ENCODE measurements at places on chromosomes 2 and 18.

- peak overlapping the region; percentile 95 for H3K27ac ChIP-seq
- H3K36me3 ChIP-seq: peaks cover 11% of the 10 kb centered on the region
- peaks cover 40% of the 10 kb centered on the region for H3K4me1 ChIP-seq
- no peaks in the 10 kb centered on the region for H3K27me3 ChIP-seq
- no peak overlapping the region for H3K4me3 ChIP-seq
Observed at GRCh38 chr2:171924170-171924942, 2.1 kb downstream of the HAT1 start.

DNA sequence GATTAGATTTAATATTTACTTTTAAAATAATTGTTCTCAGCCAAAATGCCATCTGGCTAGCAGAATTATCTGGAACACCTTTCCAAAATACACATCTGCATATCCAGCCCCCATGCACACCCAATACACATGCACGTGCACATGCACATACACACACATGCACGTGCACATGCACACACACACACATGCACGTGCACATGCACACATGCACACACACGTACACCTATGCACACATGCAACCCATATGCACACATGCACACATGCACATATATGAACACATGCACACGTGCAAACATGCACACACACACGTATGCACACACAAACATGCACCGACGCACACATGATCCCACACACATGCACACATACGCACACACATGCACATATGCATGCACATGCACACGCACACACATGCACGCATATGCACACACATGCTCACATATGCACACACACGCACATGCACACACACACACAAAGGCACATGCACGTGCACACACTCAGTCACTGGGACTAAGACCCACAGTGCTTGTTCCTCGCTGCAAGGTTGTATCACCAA, 53.5 kb downstream of the COPS8 start:
- H3K27ac ChIP-seq: no peak overlapping the region
- H3K4me3 ChIP-seq: no peak overlapping the region
- H3K4me1 ChIP-seq: no peaks in the 10 kb centered on the region
- H3K36me3 ChIP-seq: no peaks in the 10 kb centered on the region
- no peaks in the 10 kb centered on the region for H3K27me3 ChIP-seq

DNA sequence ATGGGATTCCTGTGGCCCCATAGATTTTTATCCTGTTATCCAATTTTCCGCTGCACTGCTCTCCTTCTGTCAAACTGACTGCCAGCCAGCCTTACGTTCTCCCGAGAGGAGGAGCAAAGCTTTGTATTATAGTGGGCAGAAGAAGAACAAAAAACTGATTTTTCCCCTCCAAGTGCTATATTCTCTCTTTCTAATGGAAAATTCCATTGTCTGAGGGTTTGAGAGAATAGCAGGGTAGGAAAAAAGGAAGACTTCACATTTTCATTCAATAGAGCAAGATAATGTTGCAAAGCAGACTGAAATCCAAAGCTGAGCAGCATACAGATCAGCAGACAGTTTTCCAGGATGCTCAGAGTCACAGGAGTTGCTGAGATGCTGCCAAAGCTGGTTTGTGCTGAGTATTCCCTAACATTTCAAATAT, 238.0 kb downstream of the UBE2E3 start:
- no peaks in the 10 kb centered on the region for H3K27me3 ChIP-seq
- no peak overlapping the region for H3K27ac ChIP-seq
- H3K36me3 ChIP-seq: no peaks in the 10 kb centered on the region
- no peak overlapping the region for H3K4me3 ChIP-seq

GRCh38 chr2:69571189-69571588, 72.3 kb downstream of the AAK1 start:
- H3K27me3 ChIP-seq: no peaks in the 10 kb centered on the region
- peaks cover 88% of the 10 kb centered on the region for H3K4me1 ChIP-seq
- no peaks in the 10 kb centered on the region for H3K36me3 ChIP-seq
- DNase-seq: no peak
- H3K27ac ChIP-seq: no peak overlapping the region

GRCh38 chr2:112941753-112942653, 31.0 kb downstream of the IL37 start:
- no peak overlapping the region for H3K4me3 ChIP-seq
- H3K27ac ChIP-seq: no peak overlapping the region
- no peaks in the 10 kb centered on the region for H3K4me1 ChIP-seq

DNA sequence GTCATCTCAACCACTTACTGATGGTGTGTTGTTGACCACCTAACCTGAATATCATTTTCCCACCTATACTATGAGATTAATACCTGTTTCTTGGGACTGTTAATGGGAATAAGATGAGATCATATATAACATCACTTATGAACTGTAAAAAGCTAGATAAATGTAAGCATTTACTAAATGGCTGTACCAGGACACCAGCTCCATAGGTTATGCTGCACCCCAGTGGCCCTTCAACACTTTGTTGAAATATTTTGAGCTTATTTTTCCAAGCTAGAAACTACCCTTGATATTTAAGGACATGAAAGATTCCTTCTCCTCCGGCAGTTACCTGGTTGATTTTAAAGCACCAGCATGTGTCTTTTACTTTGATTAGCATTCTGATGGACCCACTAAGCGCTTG, 138.0 kb upstream of the CDCA7 start:
- H3K36me3 ChIP-seq: no peaks in the 10 kb centered on the region
- H3K4me1 ChIP-seq: no peaks in the 10 kb centered on the region
- no peak overlapping the region for H3K4me3 ChIP-seq

DNA sequence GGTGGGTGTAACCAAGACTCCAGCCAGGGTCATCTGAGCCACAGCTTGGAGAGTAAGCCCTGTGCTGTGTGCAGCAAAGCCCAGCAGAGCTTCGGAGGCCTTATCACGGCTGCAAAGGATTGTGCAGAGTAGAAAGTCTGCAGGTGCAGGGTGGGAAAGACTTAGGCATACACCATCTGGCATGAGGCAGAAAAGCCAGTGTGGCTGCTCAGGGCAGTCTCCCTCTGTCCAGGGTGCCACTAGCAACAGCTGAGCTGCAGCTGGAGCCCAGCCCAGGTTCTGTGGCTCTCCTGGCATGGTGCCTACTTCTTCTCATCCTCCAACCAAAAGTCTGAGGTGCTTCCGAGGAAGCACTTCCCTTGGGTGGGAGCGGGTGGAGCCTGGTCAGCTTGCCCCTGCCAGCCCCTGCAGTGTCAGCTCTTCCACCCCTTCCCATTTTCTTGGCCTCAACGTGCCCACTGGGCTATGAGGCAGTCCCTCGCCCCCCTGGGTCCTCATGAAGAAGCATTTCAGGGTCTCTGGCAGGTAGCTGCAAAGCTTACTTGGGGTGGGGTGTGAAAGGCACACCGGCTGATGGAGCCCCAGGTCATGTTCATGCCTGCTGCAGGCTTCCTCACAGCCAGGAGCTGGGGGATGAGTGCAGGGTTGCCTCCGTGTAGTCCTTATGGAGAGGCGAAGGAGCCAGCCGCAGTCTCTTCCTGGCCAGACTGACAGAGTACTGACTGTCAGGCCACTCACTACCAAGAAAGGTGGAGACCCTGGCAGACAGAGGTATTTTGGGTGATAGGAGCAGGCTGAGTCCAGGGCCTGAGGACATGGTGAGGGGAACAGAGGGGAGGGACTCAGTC, 4.8 kb downstream of the AMER3 start:
- H3K36me3 ChIP-seq: no peaks in the 10 kb centered on the region
- no peak for DNase-seq
- no peak overlapping the region for H3K4me3 ChIP-seq
- H3K27me3 ChIP-seq: peaks cover 4% of the 10 kb centered on the region

- no peaks in the 10 kb centered on the region for H3K36me3 ChIP-seq
- H3K27me3 ChIP-seq: no peaks in the 10 kb centered on the region
- H3K4me3 ChIP-seq: no peak overlapping the region
- no peaks in the 10 kb centered on the region for H3K4me1 ChIP-seq
- no peak for DNase-seq
Observed at GRCh38 chr2:208545403-208546042, 138.9 kb downstream of the PTH2R start.

DNA sequence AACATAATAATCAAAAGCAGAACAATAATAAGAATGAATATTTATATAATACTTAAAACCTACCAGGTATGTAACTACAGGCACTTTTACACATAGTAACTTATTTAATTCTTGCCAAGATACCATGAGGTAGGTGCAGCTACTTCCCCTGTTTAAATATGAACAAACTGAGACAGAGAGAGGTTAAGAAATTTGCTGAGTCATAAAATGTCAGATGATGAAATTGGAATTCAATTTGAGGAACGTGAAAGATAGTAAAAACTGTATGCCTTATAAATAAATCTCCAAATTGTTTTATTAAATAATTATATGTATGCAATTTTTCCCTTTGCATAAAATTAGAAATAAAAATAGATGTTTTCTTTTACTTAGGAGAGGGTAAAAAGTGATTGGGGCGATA, 1103.3 kb upstream of the NRXN1 start:
- no peak for DNase-seq
- no peaks in the 10 kb centered on the region for H3K27me3 ChIP-seq
- H3K36me3 ChIP-seq: no peaks in the 10 kb centered on the region
- no peak overlapping the region for H3K27ac ChIP-seq
- H3K4me3 ChIP-seq: no peak overlapping the region

- no peak overlapping the region for H3K4me3 ChIP-seq
- no peak overlapping the region for H3K27ac ChIP-seq
- no peaks in the 10 kb centered on the region for H3K27me3 ChIP-seq
- peaks cover 34% of the 10 kb centered on the region for H3K4me1 ChIP-seq
- DNase-seq: no peak
- no peaks in the 10 kb centered on the region for H3K36me3 ChIP-seq
Observed at GRCh38 chr18:23066060-23066459, 69.2 kb upstream of the CABLES1 start.

DNA sequence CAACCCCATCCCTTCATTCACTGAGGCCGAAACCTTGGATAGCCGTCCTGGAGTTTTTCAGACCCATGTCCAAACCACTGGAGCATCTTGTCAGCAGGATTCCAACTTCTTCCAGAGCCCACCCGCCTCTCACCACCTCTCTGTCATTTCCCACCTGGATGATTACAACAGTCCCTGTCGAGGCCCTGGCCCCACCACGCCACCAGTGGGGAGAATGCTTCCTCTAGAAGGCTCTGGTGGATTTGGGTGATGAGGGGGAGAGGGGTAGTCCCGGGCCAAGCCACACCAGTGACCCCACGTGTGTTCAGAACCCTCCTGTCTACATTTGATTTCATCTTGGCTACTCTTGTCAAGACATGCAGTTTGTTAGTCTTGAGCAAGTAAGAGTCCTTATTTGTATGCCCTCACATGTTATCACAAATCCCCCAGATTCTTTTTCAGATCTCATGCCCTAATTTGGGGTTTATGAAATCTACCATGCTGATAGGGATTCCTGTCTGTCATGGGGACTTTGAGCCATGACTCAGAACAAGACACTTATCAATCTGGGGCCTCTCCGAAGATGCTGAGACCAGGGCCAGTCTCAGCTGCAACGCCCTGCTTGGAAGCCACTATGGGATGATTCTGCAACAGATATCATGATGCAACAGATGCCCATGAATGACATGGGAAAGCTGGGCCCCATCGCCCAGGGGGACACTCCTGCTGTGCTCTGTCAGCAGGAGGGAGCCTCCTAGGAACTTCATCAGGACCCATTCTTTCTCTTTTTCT, 186.1 kb downstream of the ZFP36L2 start:
- no peaks in the 10 kb centered on the region for H3K36me3 ChIP-seq
- no peak overlapping the region for H3K4me3 ChIP-seq
- no peaks in the 10 kb centered on the region for H3K27me3 ChIP-seq

GRCh38 chr2:34995196-34995595, 1360.4 kb upstream of the CRIM1 start:
- H3K4me3 ChIP-seq: no peak overlapping the region
- no peaks in the 10 kb centered on the region for H3K4me1 ChIP-seq
- H3K27me3 ChIP-seq: no peaks in the 10 kb centered on the region
- H3K27ac ChIP-seq: no peak overlapping the region

DNA sequence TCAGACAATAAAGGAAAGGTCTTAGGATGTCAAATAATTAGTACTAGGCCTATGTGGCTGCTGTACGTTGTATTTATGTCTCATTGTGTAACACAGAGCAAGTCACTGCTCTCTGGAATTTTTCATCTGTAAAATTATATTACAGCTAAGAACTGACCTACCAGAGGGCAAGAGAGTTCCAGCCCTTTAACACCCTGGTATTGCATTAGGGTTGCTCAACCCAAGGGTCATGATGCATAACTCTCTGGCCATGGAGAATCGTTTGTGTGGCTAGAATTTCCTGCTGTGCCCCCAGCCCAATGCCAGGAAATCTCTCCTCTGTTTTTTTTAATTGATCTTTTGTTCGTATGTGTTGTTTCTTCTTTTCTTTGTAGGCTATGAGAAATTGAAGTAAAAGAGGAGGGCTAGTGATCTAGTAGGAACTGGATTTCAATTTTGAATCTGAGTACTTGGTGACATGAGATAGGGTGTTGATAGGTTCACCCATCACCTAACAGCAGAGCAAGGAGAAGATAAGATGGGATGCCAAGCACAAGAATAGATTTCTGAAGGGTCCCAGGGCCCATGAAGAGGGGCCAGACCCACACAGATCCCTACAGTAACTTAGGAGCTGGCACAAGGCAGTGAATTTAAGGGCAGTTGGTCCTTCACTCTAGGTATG, 571.2 kb upstream of the TNP1 start:
- H3K4me3 ChIP-seq: no peak overlapping the region
- H3K36me3 ChIP-seq: no peaks in the 10 kb centered on the region
- H3K27ac ChIP-seq: no peak overlapping the region
- H3K4me1 ChIP-seq: no peaks in the 10 kb centered on the region
- no peak for DNase-seq

DNA sequence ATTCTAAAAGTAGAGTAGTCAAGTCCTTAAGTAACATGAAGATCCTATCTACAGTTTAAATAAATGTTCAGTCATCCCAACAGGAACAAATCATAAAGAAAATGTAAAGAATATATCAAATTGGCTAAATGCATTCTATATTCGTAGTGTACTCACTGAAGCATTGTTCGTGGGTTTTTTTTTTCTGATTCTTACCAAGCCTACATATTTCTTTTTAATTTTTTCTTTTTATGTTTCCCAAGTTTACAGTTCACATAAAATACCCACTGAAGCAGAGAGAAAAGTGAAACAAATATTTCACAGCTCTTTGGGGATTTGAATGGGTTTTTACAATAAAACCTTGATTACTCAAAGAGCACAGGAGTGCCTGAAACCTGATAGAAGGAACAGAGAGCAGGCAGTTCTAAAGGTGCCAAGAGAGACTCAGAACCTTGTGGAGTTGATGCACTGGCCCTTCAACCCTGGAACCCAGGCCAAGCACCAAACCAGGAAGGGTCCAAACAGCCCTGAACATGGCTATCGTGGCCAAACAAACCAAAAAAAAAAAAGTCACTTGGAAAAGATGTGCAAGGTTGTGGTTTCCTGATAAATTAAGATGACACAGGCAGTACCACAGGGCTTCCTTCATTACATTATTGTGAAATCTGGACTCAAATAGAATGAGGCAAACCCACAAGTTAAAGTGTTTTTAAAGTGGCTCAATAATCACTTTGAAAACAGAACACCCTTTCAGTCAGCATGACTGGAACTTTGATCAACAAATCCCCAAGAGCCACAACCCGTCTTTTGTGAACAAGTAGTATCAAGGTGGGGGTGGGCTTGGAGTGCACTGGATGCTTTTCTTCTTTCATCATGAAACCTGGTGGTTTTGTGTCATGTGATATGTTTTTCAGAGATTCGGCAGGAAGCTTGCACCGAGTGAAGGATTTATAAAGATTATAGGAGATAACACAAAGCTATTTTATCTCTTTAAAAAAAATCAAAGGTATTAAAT, 245.0 kb upstream of the FN1 start:
- no peaks in the 10 kb centered on the region for H3K36me3 ChIP-seq
- peaks cover 23% of the 10 kb centered on the region for H3K4me1 ChIP-seq
- DNase-seq: peak; percentile 64
- H3K27ac ChIP-seq: no peak overlapping the region

GRCh38 chr18:74252039-74252395, 39.7 kb downstream of the CYB5A start:
- no peaks in the 10 kb centered on the region for H3K4me1 ChIP-seq
- no peaks in the 10 kb centered on the region for H3K36me3 ChIP-seq
- no peak for DNase-seq
- H3K27me3 ChIP-seq: no peaks in the 10 kb centered on the region
- no peak overlapping the region for H3K4me3 ChIP-seq

Measured in CD4-positive, alpha-beta memory T cell (primary cell).